NCI-H2029 treated with DMSO at 0.1 percent for 48 hours (cell line): ENCODE measurements at places on chromosomes 5 and 9.

DNA sequence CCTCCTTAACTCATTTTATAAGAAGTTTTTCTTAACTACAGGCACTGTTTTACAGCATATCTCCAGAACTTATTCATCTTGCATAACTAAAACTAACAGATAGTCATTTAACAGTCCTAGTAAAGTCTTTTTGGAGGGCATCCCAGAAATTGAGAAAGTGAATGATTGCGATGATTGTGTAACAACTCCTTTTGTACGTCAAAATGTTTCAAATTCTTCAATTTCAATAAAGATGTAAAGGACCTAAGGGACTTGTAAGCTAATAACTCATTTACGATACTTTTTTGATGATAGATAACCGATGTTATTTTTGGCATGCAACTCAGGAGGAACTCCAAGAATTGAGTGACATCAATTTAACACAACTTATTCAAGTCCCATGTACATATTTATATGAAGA, 42.7 kb downstream of the SVEP1 start:
- DNase-seq = no peak

DNA sequence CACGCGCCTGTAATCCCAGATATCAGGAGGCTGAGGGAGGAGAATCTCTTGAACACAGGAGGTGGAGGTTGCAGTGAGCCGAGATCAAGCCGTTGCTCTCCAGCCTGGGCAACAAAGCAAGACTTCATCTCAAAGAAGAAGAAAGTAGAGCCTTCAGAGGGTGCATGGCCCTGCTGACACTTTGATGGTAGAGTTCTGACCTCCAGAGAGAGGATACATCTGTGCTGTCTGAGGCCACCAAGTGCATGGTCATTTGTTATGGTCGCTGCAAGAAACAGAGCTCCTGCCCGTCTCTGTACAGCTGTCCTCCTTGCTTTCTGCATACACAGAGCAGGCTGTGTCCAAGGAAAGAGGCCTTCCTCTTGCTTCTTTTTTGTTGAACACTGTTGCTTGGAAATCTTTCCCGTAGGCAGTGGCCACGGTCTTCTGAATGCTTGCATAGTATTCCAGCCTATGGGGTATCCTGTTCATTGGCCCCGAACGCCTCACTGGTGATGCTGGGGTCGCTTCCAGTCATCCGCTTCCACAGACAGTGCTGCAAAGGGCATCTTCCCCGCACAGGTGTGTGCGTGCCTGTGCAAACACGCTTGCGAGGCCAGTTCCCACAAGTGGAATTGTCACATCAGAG, 36.8 kb upstream of the UNC5A start:
- DNase-seq = no peak

- DNase-seq = no peak
Observed at GRCh38 chr5:1538741-1539392, 15.1 kb upstream of the LPCAT1 start.

GRCh38 chr9:127539982-127540663, 72.0 kb upstream of the STXBP1 start:
- no peak for DNase-seq

- no peak for DNase-seq
Observed at GRCh38 chr9:133693703-133694529, 44.2 kb downstream of the SARDH start.

GRCh38 chr9:12425878-12426864, 267.0 kb upstream of the TYRP1 start:
- no peak for DNase-seq

- DNase-seq = no peak
Observed at GRCh38 chr5:108148715-108149139, 233.2 kb downstream of the FBXL17 start.
